NCI-H1092 treated with DMSO at 0.1 percent for 48 hours (cell line): ENCODE measurements at places on chromosomes 7 and 10.

DNA sequence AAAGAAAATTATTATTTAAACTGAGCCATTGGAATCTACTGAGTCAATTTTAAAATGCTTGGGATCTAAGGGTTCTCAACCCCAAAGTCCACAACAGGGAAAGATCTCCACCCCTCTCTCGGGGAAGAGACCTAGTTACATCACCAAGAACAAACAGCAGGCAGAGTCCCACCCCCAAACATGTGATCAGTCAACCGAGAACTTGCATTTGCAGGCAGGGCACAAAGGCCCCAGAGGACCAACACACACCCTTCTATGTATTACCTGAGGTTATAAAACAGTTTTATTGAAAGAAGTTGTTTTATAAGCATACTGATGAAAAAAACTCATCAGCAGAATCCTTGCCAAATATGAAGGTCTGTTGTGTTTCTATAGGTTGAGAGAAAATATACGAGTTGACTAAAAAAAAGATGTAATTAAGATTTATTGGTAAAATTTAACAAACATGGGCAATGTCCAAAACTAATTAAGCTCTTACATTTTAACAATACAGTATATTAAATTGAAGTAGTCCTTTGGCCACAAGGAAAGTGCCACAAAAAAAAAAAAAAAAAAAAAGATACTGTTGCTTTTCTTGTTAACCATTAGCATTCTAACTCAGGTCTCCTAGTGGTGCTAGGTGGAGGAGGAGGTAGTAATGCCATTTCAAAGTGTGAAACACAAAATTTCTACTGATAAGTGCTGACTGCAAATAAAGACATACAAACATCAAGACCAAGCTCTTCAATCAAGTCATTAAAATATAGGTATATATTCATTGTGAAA is 975 bp upstream of the USP54 start:
- DNase-seq = peak; percentile 1

GRCh38 chr10:92897916-92898315 is 49.6 kb downstream of the EXOC6 start:
- DNase-seq = no peak

DNA sequence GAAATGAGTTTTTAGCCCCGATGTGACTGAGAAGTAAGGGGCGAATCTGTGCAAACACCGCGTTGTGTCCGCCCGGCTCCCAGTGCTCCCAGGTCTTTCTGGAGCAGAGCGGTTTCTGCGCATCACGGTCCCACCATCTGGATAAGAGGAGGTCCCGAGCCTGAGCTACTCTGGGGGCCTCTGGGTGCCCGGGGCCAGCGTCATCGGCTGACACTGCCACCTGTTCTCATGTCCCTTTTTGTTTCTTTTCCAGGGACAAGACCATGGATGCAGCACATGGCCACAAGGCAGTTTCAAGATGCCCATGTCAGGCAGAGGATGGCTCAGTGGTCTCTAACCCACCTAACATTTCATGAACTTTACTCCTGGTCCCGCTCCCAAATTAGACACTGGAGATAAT is 24.9 kb downstream of the KLF6 start:
- no peak for DNase-seq

GRCh38 chr10:69359594-69359993 is 57.1 kb downstream of the TACR2 start:
- DNase-seq = no peak

- DNase-seq = no peak
Measured at GRCh38 chr7:46939089-46939488, 642.8 kb downstream of the TNS3 start.

GRCh38 chr10:124886195-124886594 is 55.7 kb upstream of the ZRANB1 start:
- DNase-seq = no peak

DNA sequence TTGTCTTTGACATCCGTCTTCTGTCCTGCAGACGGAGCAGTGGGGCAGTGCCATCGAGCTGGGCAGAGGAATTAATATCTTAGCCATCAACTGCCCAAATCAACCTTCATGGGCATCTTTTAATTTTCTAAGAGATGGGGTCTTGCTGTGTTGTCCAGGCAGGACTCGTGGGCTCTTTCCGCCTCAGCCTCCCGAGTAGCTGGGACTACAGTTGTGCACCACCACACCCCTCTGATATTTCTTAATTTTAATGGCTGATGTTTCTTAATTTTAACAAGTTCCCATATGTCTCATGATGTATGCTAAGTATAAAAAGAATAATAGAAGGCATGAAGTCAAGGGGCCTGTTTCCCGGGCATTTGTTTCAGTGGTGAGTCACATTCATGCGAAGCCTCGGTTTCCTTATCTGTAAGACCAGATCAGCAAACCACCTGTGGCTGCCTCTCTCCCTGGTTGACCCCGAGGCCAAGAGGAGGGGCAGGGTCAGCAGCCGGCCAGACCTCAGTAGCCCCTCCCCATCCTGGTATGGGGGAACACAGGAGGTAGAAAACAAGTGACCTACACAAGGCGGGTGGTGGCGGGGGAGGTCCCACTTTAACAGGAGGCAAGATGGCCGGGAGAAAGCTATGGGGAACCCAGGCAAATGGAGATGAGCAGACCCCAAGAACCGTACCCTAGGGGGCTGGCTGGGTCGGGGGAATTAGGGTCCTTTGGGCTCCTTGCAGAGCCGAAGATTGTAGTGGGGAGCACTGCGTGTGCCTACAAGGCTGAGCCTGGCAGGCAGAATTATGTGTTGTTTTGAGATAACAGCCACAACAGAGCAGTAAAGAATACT is 85.5 kb downstream of the CUX1 start:
- DNase-seq = no peak

DNA sequence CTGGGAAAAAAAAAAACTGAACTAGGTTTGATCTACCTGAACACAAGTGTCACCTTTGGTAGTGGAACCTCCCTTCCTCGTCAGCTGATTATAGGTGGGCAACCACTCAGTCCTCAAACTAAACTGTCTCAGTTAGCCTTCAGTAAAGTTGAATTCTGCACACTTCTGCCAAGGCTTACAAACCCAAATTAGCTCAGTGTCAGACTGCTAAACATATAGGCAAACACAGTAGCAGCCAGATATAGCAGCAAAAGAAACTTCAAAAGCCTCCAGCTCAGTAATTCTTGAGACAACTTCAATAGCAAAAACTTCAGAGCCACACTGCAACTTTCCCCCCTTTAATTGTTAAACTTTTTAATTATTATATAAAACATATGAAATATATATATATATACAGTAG is 956.9 kb downstream of the XPNPEP1 start:
- no peak for DNase-seq

DNA sequence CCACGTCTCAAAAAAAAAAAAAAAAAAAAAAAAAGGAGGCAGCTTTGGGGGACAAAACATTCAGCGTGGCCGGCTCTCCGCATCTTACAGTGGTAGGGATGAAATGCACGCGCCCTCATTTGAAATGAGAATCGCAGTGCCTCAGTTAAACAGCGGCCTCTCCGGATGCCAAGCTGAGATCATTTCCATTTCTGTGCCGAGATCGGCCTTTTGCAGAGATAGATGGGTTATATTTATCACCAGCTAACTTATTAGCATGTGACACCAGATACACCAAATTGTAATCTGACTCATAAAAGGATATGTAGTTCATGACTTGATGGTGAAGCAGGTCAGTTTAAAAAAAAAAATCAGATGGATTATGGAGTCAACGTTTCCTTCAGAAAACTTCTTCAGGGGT is 138.7 kb downstream of the CUX1 start:
- DNase-seq = no peak

GRCh38 chr7:29230871-29231345 is 36.3 kb downstream of the CHN2 start:
- DNase-seq = no peak

GRCh38 chr7:506921-507622 is 12.6 kb downstream of the PDGFA start:
- DNase-seq = no peak

DNA sequence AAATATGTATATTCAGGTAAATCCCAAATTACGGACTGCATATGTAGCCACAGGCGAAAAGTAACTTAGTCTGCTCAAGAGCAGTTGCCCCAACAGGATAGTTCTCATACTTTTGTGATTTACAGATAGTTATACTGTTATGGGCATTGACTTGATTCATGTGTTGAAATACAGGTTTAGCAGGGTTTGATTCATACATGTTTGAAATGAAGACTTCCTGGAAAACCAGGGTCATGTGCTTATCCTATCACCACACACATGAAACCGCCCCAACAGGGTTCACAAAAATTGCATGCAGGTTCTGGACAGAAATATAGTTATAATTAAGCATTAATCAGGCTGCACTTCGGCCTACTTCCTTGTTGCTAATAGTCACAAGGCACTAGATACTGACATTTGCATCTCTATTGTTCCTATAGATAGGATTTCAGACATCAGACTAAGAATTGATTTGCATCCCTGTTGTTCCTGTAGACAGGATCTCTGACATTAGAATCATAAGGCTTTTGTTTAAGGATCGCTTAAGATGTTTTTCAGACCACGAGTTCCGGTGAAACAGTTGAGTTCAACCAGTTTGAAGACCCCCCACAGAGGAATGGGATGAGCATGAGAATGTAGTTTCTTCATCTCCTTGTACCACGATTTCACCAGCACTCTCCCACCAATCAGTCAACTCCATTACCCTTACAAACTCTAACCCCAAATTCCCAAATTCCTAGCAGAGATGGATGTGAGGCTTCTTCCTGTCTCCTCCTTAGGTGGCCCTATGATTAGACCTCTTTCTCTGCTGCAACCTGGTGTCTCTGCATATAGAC is 2.0 kb upstream of the ZNF398 start:
- no peak for DNase-seq

DNA sequence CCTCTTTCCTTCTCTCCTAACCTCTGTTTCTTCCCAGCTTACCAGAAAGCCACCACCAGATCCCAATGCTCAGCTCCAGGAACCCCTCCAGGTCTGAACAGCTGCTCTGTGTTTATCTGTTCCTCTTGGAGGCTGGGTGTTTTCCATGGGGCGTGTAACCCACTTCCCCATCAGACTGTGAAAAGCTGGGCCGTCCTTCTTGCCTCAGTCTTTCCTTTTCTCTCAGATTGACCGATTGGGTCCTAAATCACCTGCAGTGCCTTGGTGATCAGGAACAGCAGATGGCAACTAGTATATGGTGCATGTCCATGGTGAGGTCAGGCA is 4.8 kb downstream of the SH3PXD2A start:
- DNase-seq = no peak

DNA sequence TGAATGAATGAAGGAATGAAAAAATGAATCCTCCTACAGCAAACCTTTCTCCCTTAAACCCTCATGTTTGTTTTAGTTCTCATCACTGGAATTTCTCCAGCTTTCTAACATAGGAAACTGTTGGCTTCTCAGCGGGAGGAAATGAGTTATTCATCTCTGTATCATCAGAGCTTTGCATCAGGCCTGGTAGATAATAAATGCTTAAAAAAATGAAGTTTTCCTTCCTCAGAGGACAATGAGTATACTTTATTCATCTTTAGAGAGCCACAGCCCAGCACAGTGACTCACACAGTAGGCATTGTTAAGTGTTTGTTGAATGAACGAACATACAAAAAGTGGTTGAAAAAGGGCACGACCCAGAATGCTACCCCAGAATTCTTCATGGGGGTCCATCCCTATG is 62.6 kb downstream of the COL13A1 start:
- DNase-seq = no peak

DNA sequence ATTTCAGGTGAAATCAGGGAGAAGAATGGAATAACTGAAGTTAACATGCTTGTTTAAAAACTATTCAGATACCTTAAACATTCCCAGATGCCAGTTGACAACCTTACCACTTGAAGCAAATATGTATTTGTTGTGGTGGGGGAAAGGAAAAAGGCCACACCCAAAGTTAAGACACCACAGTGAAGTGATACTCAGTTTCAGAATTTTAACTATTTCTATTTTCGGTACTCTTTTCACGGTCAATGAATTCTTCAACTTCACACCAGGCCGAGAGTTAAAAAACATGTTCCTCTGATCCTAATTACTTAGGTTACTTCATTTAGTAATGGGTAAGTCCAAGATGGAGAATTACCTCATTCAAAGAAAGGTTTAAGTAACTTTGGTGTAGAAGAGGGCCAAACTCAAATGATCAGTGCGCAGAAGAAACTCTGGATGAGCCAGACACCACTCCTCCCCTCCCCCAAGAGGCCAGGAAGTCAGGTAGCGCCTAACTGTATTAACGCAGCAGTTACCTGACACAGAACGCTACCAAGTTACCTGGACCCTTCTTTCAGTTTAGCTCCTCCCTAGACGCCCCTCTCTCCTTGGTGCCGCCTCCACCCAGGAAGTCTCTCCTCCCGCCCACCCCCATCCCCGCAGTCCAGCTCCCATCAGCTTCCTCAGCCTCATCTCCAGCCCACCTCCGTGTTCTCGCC is 700 bp downstream of the MTPN start:
- DNase-seq = peak; percentile 55

DNA sequence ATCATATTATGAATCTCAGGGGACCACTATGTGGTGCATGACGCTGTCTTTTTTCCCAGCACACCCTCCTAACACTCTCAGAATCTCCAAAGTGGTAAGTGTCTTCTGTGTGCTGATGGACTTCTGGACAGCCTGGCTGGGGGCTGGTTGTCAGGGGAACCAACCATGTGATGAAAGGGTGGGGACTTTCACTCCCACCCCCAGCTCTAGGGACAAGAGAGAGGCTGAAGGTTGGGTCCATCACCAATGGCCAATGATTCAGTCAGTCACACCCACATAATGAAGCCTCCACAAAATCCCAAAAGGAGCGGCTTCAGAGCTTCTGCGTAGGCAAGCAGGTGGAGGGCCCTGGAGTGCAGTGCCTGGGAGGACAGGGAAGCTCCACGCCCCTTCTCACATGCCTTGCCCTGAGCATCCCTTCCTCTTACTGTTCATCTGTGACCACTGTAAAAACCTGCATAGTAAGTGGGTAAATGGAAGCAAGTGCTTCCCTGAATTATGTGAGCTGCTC is 44.6 kb downstream of the RASGEF1A start:
- DNase-seq = no peak

GRCh38 chr7:27697861-27698430 is 35.3 kb upstream of the HIBADH start:
- DNase-seq = no peak

- no peak for DNase-seq
Measured at GRCh38 chr10:121595351-121595805, 2.9 kb downstream of the FGFR2 start.

DNA sequence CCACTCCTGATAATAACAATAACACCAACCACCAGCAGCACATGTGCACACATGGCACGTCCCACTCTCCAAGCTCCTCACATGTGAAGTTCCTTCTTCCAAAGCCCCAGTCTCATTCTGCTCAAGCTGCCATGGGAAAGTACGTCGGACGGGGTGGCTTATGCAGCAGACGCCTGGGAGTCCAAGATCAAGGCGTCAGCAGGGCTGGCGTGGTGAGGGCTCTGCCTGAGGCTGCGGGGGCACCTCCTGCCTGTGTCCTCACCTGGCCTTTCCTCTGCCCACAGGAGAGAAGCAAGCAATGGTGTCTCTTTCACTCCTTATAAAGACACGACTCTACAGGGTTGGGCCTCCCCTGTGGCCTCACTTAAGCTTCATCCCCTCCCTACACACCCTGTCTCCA is 68.8 kb upstream of the INSIG1 start:
- no peak for DNase-seq

DNA sequence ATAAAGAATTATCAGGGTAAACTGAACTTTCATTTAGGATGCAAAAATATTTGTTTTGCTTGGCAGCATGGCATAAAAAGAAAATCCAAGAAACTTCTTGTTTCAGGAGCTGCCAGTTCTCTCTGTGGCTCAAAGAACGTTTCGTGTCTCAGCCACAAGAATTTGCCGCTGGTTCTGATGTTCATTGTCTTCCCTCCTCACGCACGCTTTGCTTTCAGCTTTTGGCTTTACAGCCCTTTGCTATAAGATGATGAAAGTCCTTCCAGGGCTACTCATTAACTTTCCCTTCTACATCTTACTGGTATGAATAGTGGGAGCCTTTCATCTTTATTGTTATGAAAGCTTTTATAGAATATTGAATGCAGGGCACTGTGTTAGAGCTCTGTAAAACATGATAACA is 124.7 kb downstream of the BICC1 start:
- no peak for DNase-seq
